Camera-type eye (tissue), 1 donor: ENCODE measurements at places on chromosomes 1 and 21. TPM values are rescaled to one million over a fixed set of nuclear protein-coding genes. Genes with fewer than 3 reads are reported as not detected.

The S100A4 gene
- total RNA-seq, result 77.8 TPM

The HMCN1 gene
- 20.4 TPM for total RNA-seq

The COL9A2 gene
- total RNA-seq, result 66.9 TPM

The TSPAN1 gene
- total RNA-seq, result 0.49 TPM

The TFF2 gene
- total RNA-seq, result not detected
